Activated CD4-positive, alpha-beta T cell treated with anti-CD3 and anti-CD28 coated beads for 24 hours (primary cell): ENCODE measurements at places on chromosomes 3 and 15.

DNA sequence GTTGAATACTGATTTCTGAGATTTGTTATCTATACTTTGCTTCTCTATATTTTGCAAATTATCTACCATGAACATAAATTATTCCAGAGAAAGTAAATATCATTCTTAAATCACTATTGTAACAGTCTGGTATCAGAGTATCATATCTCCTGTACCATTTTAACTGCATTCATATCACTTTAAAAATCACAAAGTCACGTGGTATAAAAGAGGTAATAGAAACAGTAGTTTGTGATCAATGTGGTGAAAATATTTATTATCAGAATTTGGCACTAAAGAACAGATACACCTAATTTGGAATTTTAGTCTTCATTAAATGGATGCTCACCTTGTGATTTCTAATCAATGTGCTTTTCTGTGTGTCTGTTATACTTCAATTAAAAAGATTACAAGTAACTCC is 47.8 kb downstream of the P3H2 start:
- no peak for DNase-seq

DNA sequence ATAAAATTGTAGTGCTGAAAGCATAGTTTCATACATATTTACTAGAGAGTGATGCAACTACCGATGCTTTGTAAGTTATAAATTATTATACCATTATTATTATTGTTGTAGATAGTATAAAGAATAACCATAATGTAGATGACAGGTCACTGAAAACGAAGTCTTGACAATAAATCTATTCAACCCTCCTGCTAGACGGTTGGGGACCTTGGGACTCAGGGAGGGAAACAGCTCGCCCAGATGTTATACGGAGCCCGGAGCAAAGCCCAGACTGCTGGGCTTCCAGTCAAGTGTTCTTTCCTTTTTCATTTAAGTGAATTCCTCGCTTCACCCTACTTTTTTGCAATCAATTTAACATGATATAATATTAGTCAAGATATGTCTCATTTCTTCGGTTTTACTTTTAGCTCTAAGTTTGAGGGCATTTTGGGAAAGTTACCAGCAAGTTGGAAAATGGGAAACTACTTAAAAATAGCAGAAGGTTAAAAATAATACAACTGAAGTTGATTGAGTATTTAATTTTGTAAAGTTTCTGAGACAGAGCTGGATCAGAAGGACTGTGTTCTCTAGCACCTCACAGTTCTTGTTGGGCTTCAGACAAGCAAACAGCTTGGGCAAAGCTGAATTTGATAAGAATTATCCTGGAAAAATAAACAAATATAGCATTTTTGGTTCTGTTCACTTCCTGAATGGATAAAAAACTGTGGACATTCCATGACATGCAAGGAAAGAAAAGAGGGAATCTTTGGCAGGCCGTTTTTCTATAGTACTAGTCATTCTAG is 173.4 kb upstream of the TP63 start:
- no peak for DNase-seq

DNA sequence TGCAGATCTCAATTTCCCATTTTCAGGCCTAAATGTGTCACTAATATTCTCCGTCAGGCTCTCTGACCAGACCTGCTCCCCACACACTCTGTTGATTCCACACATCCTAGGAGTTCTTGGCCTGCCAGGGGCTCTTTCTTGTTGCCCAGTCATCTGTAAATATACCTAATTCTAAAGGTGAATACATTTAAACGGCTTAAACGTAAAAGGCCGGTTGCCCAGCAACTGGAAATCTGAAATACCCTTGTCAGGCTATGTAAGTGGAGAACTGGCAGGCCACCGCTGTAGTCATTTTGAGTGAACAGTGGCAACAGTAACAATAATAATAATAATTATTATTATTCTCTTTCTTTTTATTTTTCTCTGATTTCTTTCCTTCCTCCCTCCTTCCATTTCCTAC is 302.7 kb downstream of the AGBL1 start:
- no peak for DNase-seq

- DNase-seq, result no peak
Observed at GRCh38 chr3:108100906-108101660, 10.3 kb upstream of the CD47 start.

DNA sequence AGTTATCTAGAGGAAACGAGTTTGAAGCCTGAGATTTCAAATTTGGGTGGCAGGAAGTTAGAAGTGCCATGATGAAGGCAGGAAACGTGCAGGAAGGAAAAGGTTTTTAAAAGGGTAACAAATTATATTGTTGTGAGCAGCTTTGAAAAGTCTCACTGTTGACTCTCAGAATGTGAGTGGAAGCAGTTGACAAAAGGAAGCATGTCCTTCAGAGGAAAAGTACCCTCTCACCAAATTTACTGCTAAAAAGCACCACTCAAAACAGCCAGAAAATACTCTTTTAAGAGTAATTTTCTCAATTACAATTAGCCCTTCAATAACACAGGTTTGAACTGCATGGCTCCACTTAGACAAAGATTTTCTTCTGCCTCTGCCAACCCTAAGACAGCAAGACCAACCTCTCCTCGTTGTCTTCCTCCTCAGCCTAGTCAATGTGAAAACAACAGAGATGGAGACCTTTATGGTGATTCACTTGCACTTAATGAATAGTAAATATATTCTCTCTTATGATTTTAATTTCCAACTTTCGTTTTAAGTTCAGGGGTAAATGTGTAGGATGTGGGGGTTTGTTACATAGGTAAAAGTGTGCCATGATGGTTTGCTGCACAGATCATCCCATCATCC is 117.1 kb upstream of the LIPC start:
- DNase-seq, result no peak

GRCh38 chr3:158768361-158768787 is 33.5 kb upstream of the MFSD1 start:
- no peak for DNase-seq

DNA sequence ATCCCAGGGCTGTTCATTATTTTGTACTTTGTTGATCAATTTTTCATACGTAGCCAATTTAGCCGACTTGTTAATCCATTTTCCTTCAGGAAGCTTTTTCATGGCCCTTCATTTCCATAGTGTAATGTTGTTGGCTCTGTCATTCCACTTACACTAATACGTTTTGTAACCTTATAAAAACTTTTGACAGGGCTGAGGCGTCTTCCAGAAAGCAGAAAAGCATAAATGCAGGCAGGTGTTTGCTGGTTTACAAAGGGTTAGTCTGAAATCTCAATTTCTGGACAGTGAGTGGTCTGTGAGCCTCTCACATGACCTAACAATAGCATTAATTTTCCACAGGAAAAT is 444.0 kb downstream of the OTOL1 start:
- DNase-seq, result no peak

DNA sequence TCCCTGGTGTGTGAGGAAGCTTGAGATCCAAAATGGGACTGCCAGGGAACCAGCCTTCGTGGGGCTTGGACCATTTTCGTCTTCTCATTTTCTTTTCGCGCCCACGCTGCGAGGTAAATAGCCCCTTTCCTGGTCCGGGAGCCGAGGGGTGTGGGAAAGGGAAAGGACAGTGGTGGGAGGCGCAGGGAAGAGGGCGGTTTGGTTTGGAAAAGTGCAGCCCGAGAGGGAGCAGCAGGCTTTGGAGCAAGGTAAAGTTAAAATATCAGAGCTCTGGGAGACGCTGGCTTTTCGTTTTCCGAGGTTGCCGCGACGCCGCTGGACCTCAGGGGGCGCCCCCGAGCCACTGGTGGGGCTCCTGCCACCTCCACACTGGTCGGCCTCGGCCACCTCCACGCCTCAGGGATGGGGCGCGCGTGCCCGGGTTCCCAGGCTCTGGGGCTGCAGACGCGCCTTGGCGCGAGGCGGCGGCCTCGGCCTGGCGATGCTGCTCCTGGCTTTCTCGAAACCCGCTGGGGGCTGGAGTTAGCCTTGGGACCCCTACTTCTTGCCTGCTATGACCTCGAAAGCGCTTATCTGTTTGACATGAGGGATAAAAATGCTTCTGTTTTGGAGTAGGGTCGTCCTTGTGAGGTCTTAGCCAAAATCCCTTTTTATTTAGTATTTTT is 3.2 kb downstream of the PTPRG start:
- DNase-seq, result no peak

DNA sequence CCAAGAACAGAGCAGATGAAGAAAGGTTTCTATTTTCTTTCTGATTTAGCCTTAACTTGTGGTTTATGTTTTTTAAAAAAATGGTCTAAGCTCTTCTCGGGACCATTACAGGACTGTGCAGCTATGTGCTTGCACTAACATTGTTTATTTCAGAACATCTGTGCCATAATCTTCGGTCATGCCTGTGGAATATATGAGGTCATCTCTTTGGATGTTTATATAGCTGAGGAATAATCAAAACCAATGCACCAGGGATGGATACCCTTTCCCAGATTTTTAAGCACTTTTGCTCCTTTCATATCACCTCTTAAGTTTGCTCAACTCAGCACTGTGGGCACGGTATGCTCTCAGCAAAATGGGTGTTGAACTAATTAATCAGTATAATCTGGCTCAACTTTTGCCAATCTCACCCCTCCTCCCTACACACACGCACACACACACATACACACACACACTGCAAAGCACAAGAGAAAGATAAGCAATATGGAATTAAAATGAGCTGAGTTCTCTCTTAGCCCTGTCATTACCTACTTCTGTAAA is 268.5 kb upstream of the TMC3 start:
- DNase-seq, result no peak

DNA sequence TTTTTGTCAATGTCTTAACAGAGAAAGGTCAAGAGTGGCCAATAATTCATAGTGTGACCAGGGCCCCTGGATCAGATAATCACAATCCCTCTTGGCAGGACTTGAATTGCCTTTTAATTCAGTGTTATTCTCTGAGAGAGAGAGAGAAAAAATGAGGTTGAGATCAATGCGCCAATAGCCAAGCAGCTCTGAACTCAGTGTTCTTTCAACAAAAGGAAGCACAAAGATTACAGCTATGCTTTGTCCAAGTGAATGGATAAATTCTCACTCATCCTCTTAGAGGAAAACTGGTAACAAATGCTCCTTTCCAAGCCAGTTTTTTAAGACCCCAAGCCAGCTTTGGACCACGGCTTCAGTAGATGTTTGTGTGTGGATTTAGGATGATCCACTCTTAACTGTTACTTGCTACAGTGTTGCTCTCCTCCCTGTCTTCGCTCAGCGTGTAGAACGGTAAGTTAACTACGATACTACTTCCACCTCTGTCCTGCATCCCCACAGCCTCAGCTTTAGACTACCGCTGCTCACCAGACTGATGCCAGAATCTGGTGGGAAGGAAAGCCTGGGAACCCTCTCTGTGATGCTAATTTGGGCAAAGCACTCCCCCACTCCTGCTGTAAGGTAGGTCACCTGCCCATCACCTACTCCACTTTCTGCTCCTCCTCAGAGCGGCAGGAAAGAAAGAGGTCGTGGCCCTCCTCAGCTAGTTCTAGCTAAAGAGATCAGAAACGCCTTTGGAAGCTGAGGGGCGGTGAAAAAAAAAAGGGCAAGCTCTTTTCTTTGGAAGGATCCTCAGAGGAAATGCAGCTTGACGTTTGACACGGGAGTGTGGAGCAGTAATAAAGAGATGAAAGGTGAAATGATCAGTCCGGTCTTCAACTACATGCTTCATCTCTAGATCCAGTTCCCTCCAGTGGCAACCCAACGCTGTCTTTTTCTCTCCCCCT is 46.8 kb upstream of the LPP start:
- DNase-seq, result no peak

DNA sequence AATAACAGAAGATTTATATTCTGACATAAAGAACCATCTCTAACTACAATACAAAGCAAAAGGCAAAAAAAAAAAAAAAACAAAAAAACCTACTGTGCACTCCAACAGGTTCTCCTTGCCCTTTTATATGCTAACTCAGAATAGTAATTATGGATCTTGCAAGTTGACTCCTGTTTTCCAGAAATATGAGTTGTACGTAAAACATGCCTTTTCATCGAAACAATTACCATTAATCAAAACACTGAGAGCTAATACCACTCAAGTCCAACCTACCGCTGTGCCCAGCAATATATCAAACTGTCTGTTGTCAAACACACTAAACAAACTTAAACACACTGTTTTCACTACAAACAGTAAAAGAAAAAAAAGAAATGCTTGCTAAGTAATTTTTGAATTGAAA is 389.8 kb downstream of the TBC1D5 start:
- DNase-seq, result no peak

- no peak for DNase-seq
Observed at GRCh38 chr15:41568350-41569017, 9.5 kb downstream of the TYRO3 start.

GRCh38 chr15:70856884-70857561 is 3.1 kb upstream of the LARP6 start:
- no peak for DNase-seq

GRCh38 chr3:84292128-84292527 is 666.7 kb upstream of the CADM2 start:
- DNase-seq, result no peak

DNA sequence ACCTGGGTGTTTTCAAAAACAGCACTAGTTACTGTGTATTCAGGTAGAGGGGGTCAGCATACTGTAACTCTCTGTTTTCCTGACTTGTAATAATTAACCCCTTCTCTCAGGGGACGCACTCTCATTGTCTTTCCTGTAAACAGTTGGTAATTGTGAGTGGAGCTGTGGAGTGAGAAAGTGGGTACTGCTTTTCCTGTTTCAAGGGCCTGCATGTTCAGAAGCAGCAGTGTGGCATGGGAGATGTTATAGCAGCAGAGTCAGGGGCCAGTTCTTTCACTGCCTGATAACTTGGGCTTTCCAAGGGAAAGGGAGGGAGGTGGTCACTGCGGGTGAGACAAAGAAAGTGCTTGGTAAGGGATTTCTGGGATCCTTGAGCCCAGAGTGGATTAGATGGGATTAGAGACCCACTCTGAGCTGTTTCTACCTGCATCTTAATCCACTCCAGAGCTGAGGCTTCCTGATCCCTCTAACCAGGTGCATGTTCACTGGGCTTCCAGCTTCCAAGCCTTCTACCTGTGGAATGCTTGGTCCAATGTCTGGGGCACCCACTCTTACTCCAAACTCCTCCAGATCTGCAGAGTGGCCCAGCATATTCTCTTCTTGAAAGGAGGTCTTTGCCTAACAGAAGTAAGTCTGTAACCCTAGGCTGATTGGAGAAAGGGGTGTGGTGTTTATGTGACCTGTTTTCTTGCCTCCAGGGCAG is 105.2 kb downstream of the RPLP1 start:
- DNase-seq, result no peak

GRCh38 chr3:188421836-188422540 is 268.0 kb downstream of the LPP start:
- no peak for DNase-seq

GRCh38 chr15:74213858-74214284 is 11.3 kb upstream of the STRA6 start:
- DNase-seq, result no peak

DNA sequence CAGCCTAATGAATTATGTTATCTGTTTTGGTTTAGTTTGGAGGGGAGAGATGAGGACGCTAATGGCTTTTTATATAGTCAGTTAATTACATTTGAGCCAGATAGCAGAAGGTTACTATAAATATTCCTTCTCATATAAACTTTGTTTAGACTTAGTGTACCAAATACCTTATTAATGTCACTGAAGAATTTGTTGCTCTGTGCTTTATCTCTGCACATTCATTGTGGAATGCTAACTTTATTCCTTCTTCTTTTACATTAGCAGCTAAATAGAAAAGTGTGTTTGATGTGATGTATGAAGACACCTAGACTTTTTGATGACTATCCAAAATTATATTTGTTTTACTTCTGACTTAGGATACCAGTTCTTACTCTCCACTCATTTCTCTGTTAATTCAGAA is 105.2 kb downstream of the EPHA3 start:
- DNase-seq, result no peak

GRCh38 chr3:187836823-187837770 is 91.8 kb upstream of the BCL6 start:
- no peak for DNase-seq
